ENCODE measurements at places on chromosomes 3 and 15.

DNA sequence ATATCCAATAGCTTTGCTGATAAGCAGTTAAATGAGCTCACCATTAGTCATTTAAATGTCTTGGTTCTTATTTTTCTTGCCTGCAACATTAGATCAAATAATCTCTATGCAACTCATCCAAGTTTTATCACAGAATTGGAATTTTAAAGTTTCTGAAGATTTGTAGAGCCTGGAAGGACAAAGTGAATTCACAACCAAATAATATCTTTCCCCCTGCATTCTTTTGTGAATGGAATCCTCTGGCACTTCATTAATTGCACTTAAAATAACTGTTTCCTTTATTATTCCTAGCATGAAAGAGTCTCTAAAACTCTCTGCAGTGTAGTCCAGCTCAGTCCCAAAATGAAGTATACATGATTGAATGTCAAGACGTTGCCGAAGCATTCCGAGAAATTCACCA is 345.6 kb upstream of the TGFBR2 start:
- DNase-seq = no peak

GRCh38 chr3:192958219-192958872 is 40.7 kb upstream of the MB21D2 start:
- DNase-seq = no peak

DNA sequence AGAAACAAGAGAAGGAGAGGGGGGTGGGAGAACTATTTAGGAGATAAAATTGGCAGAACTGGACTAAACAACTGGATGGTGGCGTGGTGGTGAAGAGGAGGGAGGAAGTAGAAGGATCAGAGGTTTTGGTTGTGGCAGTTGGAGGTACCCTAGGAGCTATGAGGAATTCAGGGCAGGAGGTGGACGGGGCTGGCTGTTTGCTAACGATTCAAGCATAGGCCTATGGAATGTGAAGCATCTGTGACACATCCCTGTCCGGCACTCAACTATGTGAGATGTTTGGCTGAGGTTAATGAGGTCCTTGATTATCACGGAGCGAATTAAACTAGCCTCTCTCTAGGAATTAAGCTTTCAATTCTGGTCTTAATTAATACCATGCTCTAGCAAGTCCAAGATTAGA is 13.5 kb downstream of the TARS3 start:
- no peak for DNase-seq

GRCh38 chr3:69288161-69288895 is 97.6 kb downstream of the FRMD4B start:
- peak; percentile 16 for DNase-seq

DNA sequence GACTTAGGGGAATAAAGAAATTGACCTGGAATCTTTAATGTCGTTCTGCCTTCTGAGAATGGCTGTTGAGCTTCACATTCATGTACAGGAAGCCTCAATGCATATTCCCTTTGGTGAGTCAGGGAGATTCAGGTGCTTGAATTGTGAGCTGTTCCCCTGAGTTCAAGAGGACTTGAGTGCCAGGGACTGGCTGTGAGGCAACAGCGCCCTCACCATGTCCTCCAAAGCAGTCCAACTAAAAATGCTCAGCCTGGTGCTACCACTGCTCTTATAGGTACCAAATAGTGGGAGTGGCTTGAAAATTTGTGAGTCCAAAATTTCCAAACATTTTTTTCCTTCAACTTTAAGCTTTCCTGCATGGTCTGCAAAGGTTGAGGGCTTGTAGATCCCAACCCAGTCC is 54.1 kb downstream of the LEO1 start:
- DNase-seq = no peak

DNA sequence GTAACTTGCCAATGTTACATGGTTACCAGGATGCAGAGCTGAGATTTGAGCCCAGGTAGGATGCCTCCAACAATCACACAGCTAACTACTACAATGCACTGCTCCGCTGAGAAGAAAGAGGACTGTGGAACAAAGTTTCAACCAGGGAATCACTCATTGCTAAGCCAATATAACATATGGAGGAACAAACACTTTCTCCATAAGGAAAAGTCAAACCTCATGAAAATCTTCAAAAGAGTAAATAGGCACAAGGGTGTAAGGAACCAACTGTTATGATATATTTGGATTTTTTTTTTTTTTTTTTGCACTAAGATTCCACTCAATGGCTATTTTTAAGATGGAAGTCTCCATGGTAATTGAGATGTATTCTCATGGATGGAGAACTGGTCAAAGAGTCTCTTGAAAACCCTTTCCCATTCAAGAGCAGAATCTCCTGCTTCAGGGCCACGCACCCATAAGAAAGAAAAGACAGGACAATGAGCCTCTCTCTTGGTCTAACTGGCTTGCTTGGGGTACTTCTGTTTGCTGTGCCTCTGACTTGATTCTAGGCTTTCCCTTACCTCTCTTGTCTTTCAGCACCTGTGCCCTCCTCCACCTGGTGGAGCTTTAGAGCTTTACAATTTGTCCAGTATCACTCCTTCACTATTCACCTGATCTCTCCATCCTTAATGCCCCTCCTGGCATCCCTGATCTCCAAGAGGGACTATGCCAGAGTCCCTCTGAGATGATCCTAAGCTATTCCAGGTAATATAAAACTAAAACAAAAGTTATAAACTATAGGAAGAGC is 252.8 kb downstream of the NTRK3 start:
- DNase-seq = no peak

- DNase-seq = no peak
These were observed 47.1 kb upstream of the CADPS start for GRCh38 chr3:62922326-62922725.

DNA sequence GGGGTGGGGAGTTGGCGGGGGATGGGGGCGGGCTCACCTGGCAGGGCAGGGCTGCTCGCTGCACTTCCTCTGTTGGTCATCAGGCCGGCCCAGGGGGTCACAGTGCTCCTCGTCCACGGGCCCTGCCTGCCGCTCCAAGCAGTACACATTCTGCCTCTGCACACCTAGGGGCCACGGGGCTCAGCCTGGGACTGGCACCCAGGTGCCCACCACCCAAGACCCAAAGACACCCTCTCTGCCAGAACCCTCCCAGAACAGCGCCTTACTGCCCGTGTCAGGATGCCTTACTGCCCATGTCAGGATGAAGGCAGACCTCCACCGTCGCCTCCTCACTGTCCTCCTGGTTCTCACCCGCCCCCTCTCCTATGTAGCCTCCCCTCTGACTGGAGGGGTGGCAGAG is 43.2 kb downstream of the ADAMTS7 start:
- DNase-seq = no peak

DNA sequence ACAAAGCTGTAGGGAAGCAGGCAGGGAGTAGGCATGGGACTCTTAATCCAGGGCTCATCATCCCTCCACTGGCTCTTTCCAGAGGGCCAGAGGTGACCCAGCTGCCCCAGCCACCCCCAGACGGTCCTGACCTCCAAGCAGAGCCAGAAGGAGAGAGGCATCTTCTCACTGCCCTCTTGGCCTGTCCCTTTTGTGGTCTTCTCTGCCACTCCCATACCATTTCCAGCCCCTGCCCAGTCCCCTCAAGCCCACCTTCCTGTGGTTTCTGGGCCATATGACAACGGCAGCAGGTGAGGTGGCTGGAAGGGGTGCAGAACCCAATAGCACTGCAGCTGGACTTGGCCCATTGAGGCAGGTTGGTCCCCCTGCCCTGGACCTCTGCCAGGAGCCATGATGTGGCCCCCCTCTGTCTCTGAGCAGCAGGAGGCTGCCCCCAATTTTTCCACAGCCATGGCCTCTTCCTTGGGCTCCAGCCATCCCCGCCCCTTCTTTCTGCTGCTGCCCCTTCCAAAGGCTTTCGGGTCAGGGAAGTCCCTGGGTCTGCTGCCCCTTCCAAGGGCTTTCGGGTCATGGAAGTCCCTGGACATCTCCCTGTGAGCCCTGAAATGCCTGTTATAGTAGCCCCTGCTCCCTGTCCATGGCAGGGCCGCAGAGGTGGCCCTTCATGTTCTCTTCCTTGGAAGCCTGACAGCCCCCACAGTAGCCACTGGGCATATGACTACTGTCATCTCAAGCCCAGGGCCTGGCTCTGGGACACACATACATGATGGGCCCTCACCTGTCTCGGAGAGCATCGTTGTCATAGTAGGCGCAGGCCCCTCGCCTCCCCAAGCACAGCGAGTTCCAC is 39.5 kb upstream of the RAB6B start:
- no peak for DNase-seq

GRCh38 chr3:120646771-120647432 is 35.1 kb downstream of the HGD start:
- no peak for DNase-seq

DNA sequence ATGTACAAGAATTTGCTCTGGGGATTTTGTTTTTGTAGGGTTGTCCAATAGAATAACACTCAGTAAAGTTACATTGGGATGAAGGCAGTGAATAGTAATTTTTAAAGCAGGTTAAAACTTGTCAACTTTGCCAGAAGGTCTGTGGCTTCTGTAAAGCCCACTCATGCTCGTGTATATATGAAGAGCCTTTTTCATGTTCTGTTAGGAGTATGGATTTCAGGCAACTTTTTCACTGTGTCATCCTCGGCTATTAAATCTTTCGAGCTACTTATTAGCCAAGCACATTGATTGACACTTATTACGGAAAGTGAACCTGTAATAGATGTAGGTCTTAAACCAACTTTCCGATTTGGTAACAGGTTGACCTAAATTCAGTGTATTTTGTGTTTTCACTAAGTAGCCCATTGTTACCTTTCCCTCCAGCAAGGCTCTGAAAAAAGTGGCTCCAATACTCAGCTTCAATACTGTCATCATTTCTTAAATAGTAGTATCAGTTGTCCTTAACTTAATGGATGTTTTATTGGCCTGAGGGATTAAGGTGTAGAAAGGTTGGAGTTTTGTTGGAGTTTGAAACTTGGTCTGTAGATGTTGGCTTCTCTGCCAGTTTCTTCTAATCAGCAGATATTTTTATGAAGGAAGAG is 1.7 kb downstream of the PAK2 start:
- no peak for DNase-seq

DNA sequence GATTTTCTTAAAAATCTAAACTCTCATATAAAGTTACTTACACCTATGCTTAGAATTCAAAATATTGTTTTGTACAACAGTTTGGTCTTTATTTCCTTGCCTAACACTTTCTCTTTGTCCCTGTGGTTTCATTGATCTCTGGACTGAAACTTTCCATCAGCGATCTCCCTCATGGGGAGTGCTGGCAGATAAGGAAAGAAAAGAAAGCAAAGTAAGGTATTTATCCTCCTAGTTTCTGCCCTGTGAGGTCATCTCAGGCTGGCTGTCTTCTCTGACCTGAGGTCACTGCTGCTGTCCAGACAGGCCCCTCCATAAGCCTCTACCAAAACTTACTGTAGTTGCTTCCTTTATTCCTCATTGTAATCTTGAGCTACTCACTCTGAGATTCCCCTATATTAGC is 57.9 kb upstream of the EPHA6 start:
- DNase-seq = no peak

- DNase-seq = no peak
These were observed 28.4 kb upstream of the LIMD1 start for GRCh38 chr3:45566196-45566595.

DNA sequence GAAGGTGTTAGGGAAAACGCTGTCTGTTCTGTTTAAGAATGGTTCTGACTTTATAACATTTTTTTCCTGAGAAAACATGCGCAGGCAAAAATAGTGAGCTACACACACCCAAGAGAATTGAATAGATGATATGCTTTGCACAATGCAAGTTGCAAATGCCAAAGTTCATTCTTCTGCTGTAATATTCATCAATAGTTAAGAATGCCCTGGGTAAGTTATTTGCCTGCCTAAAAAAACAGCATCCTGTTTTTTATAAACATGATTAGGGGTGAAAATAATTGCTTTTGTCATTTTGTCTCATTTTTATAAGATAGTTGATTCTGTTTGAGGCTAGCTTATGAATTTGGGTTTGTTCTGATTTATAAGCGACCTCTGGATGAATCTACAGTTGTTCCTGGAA is 99.4 kb downstream of the DTWD1 start:
- DNase-seq = no peak

DNA sequence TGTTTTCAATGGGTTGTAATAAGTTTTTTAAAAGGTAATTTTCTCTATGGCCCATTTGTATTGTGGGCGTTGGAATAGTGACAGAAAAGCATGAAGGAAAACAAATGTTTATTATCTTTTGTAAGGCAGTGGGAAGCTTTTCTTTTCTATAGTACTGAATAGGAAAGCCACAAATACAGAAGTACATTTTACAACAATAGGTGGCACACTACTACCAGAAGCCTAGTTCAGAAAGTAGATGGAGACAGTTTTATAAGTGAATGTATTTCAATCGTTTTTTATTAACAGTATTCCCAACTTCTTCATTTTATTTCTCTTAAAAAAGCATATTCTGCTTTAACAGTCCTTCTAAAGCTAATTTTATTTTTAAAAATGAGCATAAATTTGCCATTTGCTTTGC is 296.7 kb downstream of the PTPRG start:
- DNase-seq = peak; percentile 0

DNA sequence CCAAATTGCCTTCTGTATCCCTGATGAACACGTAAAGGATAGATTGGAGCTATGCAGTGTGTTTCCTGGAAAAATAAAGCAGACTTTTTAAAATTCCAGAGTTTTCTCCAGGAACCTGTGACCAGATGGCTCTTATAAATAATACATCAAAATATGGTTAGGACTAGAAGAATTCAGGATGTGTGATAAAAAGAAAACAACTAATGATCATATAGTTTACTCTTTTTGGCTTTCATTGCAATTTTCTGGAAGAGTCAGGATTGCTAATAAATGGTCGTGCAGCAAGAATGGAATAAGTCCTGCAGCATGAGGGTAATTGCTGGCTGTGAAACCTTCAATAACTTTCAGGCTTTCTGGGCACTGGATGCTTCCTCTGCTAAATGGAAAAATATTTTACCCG is 30.2 kb upstream of the DENND4A start:
- DNase-seq = no peak

DNA sequence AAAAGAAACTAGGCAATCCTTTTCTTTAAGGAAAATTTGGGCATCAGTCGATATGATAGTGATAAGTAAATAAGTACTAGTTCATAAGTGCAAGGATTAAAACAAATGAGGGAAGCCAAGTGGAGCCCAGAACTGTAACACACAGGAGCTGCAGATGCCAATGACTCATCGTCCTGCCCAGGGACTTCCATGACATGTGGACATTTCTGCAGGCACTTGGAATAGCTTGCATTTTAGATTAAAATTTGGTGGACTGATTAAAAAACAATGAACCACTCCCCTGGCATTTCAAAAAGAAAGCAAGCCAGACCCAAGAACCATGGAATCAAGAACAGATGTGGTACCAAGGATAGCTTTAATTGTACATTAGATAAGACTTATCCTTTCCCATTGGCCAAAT is 2.9 kb downstream of the SAMD7 start:
- no peak for DNase-seq

- DNase-seq = peak; percentile 92
These were observed at the start of gene STXBP5L for GRCh38 chr3:120908030-120908794. Gene STXBP5L (plus strand): TSS chr3:120908205. CDS start chr3:120909579, 1,374 bp downstream.

Data from NCI-H526 treated with DMSO at 0.1 percent for 48 hours (cell line).